GM12878 (cell line): ENCODE measurements at places on chromosomes 5 and 9. TPM values are rescaled to one million over a fixed set of nuclear protein-coding genes. Genes with fewer than 3 reads are reported as not detected.

The CDX1 gene
- total RNA-seq: not detected in 2 replicates

The SAXO1 gene
- not detected in 2 replicates for total RNA-seq

The FBXL7 gene
- 0.40 and 0.44 TPM in 2 replicates for total RNA-seq

The IL5 gene
- not detected in 2 replicates for total RNA-seq

- no peak overlapping the region for H3K4me3 ChIP-seq
- H3K36me3 ChIP-seq: no peaks in the 10 kb centered on the region
- H3K4me1 ChIP-seq: no peaks in the 10 kb centered on the region
- H3K27me3 ChIP-seq: no peaks in the 10 kb centered on the region; the same call in 1 of the 2 replicates
- no peak overlapping the region for H3K27ac ChIP-seq
- DNase-seq: no peak
Measured at GRCh38 chr5:100276071-100276470, 259.1 kb upstream of the FAM174A start.
